ENCODE measurements at places on chromosomes 13 and 19. TPM values are rescaled to one million over a fixed set of nuclear protein-coding genes. Genes with fewer than 3 reads are reported as not detected.

Gene CPAMD8
- 10.8 TPM for total RNA-seq

Gene RFPL4A
- not detected for total RNA-seq

Gene FBXL3
- 9.9 TPM for total RNA-seq

Gene CASP14
- total RNA-seq = not detected

- 0 out of 2 replicates have a peak, but pooled peaks cover 3% of the 10 kb centered on the region for H3K4me1 ChIP-seq
- peak overlapping the region; percentile 58 for H3K4me3 ChIP-seq
- no peaks in the 10 kb centered on the region for H3K36me3 ChIP-seq
- no peak for DNase-seq
- H3K27me3 ChIP-seq = peaks cover 30% of the 10 kb centered on the region
These were observed 763 bp upstream of the LRP3 start for GRCh38 chr19:33193269-33193864.

- peaks cover 29% of the 10 kb centered on the region for H3K4me1 ChIP-seq
- no peak overlapping the region for H3K27ac ChIP-seq
- peak; percentile 81 for DNase-seq
- H3K27me3 ChIP-seq = peaks cover 40% of the 10 kb centered on the region
- H3K36me3 ChIP-seq = no peaks in the 10 kb centered on the region
These were observed 27.7 kb downstream of the TMEM161A start for GRCh38 chr19:19110410-19111135.

- H3K27ac ChIP-seq = no peak overlapping the region
- no peak for DNase-seq
- H3K4me1 ChIP-seq = peaks cover 26% of the 10 kb centered on the region
- H3K27me3 ChIP-seq = peaks cover 14% of the 10 kb centered on the region
- no peak overlapping the region for H3K4me3 ChIP-seq
- peaks cover 3% of the 10 kb centered on the region for H3K36me3 ChIP-seq
These were observed 28.2 kb downstream of the HPN start for GRCh38 chr19:35069696-35070095.

GRCh38 chr13:75055296-75055695 lies 426.7 kb downstream of the TBC1D4 start:
- H3K27ac ChIP-seq = no peak overlapping the region
- H3K4me3 ChIP-seq = no peak overlapping the region
- no peaks in the 10 kb centered on the region for H3K27me3 ChIP-seq
- no peaks in the 10 kb centered on the region for H3K4me1 ChIP-seq
- no peaks in the 10 kb centered on the region for H3K36me3 ChIP-seq

DNA sequence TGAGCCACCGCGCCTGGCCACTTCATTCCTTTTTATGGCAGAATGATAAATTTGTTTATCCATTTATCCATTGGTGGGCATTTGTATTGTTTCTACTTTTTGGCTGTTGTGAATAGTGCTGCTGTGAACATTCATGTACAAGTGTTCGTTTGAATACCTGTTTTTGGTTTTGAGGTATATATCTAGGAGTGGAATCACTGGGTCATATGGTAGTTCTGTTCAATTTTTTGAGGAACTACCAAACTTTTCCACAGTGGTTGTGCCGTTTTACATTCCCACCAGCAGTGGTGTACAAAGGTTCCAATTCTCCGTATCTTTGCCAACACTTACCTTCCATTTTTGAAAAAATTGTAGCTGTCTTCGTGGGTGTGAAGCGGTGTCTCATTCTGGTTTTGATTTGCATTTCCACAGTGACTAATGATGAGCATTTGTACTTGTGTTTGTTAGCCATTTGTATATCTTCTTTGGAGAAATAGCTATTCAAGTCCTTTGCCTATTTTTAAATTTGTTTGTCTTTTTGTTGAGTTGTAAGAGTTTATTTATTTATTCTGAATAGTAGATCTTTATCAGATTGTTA lies 55.7 kb downstream of the TM9SF2 start:
- no peak for DNase-seq
- no peaks in the 10 kb centered on the region for H3K4me1 ChIP-seq
- no peak overlapping the region for H3K4me3 ChIP-seq
- H3K36me3 ChIP-seq = peaks cover 46% of the 10 kb centered on the region

GRCh38 chr19:29590278-29590677 lies 15.8 kb upstream of the POP4 start:
- H3K27me3 ChIP-seq = peaks cover 40% of the 10 kb centered on the region
- H3K4me3 ChIP-seq = no peak overlapping the region
- peaks cover 1% of the 10 kb centered on the region for H3K4me1 ChIP-seq
- no peak overlapping the region for H3K27ac ChIP-seq
- no peaks in the 10 kb centered on the region for H3K36me3 ChIP-seq
- no peak for DNase-seq

DNA sequence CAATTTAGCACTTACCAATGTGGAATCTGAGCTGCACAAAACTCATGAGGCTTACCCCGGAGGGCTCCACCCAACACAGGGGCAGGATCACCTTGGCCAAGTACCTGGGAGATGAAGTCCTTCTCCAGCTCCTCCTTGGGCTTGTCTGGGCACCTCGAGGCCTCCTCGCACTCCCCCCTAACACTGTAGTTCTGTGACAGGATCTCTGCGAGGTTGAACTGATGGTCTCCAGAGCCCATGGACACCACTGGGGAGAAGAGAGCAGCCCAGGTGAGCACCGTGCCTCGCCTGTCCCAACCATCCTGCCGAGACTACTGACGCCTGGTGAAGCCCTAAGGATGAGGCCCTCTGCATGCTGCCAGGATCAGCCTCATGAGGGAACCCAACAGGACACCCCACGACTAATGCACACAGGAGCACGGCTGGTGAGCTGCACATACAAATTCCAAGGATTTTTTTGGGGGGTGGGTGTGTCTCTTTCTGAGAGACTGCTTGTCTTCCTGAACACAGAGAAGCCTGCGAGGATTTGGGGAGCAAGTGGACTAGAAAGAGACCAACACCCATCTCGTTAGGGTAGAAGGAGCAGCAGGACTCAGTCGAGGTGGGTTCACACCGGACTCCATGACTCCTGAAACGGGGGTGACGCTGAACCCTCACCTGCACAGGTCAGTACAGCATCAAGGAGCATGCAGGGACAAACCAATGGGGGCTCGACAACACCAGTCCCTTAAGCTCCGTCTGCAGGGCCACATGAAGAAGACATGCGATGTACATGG lies 10.1 kb downstream of the MIER2 start:
- DNase-seq = no peak
- H3K4me3 ChIP-seq = no peak overlapping the region
- no peaks in the 10 kb centered on the region for H3K27me3 ChIP-seq
- 0 out of 2 replicates have a peak overlapping the region, but pooled peaks have one; percentile 19 for H3K27ac ChIP-seq

DNA sequence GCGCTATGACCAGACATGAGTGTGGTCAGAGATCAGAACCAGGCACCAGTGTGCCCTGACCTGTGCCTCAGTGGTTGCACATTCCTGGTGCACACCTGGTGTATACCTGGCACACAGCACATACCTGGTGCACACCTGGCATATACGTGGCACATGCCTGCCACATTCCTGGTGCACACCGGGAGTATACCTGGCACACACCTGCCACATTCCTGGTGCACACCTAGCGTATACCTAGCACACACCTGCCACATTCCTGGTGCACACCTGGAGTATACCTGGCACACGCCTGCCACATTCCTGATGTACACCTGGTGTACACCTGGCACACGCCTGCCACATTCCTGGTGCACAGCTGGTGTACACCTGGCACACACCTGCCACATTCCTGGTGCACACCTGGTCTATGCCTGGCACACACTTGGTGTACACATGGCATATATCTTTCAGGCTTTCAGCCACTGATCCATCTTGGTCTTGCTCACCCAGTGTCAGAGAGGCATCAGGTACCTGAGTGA lies 61.3 kb upstream of the ADGRL1 start:
- peaks cover 18% of the 10 kb centered on the region for H3K27me3 ChIP-seq
- peaks cover 36% of the 10 kb centered on the region for H3K4me1 ChIP-seq
- H3K27ac ChIP-seq = no peak overlapping the region
- H3K4me3 ChIP-seq = no peak overlapping the region
- no peak for DNase-seq
- no peaks in the 10 kb centered on the region for H3K36me3 ChIP-seq

- peaks cover 17% of the 10 kb centered on the region for H3K27me3 ChIP-seq
- no peak for DNase-seq
- 0 out of 2 replicates have a peak overlapping the region, but pooled peaks have one; percentile 19 for H3K27ac ChIP-seq
- peaks cover 54% of the 10 kb centered on the region for H3K36me3 ChIP-seq
- H3K4me1 ChIP-seq = 0 out of 2 replicates have a peak, but pooled peaks cover 8% of the 10 kb centered on the region
These were observed 12.7 kb upstream of the KBTBD6 start for GRCh38 chr13:41145136-41145908.

DNA sequence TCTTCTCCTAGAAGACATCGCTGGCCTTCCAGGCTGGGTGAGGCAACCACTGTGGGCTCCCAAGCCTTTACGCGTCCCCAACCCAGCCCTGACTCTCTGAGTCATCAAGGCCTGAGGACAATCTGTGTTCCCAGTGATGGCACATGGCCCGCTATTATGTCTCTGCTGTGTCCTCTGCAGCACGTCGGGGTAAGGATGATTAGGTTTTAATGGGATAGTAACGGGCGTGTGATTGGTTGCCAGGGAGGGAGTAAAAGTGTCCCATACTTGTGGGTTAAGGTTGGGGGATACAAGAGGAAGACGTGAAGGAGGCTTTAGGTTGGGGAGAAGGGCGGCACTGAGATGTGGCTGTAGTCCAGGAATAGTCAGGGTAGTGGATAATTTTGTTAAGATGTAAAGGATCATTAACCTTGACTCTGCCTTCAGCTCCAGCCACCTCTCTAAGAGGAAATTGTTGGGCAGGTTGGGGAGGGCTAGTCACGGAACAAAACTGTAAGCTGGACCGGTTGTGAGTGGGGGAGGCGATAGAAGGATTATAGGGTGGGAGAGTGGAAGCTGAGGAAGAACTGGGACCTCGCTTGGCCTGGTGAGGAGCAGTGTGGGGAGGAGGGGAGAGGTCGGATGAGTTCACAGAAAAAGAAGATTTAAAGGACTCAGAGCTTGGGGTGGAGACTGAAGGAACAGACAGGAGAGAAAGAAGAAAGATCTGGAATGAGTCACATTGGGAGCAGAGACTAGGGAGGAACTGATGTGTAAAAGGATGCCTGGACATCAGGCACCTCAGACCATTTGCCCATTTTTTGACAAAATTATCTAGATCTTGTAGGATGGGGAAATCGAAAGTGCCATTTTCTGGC lies 27.9 kb upstream of the IGFL1 start:
- peaks cover 24% of the 10 kb centered on the region for H3K27me3 ChIP-seq
- H3K4me1 ChIP-seq = no peaks in the 10 kb centered on the region
- no peak overlapping the region for H3K4me3 ChIP-seq
- no peak overlapping the region for H3K27ac ChIP-seq

DNA sequence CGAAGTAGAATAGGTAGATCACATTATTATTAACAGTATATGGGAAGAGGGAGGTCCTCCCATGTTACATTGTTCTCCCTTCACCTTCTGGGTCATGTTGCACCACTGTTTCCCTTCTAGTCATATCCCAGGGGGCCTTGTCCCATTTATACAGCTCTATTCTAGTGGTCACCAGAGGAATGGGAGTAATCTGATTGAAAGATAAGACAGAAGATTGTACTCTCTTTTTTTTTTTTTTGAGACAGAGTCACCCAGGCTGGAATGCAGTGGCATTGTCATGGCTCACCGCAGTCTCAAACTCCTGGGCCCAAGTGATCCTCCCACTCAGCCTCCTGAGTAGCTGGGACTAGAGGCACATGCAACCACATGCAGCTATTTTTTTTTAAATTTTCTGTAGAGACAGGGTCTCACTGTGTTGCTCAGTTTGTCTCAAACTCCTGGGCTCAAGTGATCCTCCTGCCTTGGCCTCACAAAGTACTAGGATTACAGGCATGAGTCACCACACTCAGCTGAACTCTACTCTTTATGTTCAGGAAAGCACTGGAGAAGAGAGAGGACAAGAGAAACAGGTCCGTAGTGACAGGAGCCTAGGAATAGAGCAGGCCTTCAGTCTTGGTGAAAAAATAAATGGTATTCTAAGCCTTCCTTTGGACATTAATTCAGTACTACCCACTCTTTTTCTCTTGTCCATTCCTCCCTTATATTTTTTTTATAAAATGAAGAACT lies 4.3 kb upstream of the ZNF529 start:
- peaks cover 11% of the 10 kb centered on the region for H3K4me1 ChIP-seq
- no peak overlapping the region for H3K27ac ChIP-seq
- H3K27me3 ChIP-seq = no peaks in the 10 kb centered on the region
- no peak for DNase-seq
- peaks cover 39% of the 10 kb centered on the region for H3K36me3 ChIP-seq
- no peak overlapping the region for H3K4me3 ChIP-seq

DNA sequence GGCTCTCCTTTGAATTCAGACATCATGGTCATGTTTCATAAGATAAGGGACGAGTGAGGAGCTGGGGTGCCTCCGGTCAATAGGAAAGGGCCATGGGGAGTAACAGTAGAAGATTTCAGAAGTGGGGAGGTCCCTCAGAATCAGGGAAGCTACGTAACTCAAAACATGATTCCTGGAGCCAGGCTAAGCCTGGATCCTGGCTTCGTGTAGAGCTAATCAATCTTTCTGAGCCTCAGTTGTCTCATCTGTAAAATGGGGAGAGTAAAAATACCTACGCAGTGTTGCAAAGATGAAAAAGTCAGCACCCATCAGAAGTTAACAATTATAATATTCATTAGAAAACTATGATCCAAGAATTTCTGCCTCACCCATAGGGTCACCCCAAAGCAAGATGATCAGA lies 106.5 kb downstream of the CACNA1A start:
- peaks cover 21% of the 10 kb centered on the region for H3K4me1 ChIP-seq
- no peak for DNase-seq
- no peak overlapping the region for H3K27ac ChIP-seq
- no peaks in the 10 kb centered on the region for H3K27me3 ChIP-seq
- H3K4me3 ChIP-seq = no peak overlapping the region

DNA sequence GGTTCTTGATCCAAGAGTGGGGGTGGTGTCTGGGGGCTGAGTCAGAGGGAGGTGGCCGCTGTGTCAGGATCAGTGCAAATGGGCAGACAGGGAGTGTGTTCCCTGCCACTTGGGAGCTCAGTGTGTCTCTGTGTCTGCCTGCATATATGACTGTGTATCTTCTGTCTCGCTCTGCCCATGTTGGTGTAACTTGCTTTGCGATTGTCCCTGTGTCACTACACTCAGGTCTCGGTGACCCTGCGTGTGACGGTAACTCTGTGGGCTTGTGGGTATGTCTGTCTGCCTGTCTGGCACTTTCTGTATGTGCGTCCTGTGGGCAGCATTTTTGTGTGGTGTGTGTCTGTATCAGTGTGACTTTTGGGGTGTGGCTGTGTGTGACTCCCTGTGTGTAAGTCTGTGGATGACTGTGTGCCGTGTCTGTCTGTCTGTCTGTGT lies 8.2 kb upstream of the ERFL start:
- H3K4me3 ChIP-seq = no peak overlapping the region
- H3K36me3 ChIP-seq = no peaks in the 10 kb centered on the region
- DNase-seq = no peak
- H3K27ac ChIP-seq = no peak overlapping the region

GRCh38 chr13:98962901-98963590 lies 14.8 kb downstream of the DOCK9 start:
- H3K36me3 ChIP-seq = no peaks in the 10 kb centered on the region
- no peak overlapping the region for H3K27ac ChIP-seq
- H3K27me3 ChIP-seq = no peaks in the 10 kb centered on the region
- H3K4me1 ChIP-seq = peaks cover 11% of the 10 kb centered on the region
- no peak overlapping the region for H3K4me3 ChIP-seq
